Activated CD8-positive, alpha-beta memory T cell treated with anti-CD3 and anti-CD28 coated beads, Interleukin-2, amount 50 U/mL, for 48 hours (primary cell): ENCODE measurements at places on chromosomes 5 and 9.
A peak's percentile ranks its signal among the peaks of the same experiment; 100 is the strongest.

DNA sequence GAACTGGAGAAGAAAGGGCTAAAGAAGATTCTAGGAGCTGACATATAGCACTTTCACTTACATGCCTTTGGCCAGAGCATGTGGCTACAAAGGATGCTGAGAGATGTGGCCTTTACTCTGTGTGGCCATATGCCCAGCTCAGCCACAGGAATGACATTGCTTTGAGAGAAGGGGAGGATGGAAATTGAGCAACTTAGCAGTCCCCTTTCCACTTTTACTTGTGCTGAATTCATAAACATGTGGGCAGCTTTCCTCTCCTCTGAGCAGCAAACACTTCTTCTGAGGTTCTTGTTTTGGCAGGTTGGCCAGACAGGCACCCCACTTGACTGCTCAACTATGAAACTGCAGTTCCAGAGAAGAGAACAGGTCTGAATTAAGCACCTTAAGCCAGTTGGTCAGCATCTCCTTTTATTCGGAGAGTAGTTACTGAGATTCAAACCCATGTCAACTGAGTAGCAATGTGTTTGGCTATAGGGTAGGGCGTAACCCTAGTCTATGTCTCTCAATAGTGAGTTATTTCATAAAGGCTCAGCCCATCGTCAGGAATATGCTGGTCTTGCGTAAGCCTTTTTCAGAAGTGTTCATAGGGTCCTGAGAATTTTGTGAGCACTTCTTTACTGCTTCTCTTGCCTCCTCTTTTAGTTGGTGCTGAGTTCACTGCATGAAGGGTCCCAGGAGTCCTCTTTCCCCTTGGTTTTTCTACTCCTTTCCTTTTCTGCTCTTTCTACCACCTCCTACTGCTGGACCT, 134.5 kb downstream of the PALM2AKAP2 start:
- DNase-seq: no peak

DNA sequence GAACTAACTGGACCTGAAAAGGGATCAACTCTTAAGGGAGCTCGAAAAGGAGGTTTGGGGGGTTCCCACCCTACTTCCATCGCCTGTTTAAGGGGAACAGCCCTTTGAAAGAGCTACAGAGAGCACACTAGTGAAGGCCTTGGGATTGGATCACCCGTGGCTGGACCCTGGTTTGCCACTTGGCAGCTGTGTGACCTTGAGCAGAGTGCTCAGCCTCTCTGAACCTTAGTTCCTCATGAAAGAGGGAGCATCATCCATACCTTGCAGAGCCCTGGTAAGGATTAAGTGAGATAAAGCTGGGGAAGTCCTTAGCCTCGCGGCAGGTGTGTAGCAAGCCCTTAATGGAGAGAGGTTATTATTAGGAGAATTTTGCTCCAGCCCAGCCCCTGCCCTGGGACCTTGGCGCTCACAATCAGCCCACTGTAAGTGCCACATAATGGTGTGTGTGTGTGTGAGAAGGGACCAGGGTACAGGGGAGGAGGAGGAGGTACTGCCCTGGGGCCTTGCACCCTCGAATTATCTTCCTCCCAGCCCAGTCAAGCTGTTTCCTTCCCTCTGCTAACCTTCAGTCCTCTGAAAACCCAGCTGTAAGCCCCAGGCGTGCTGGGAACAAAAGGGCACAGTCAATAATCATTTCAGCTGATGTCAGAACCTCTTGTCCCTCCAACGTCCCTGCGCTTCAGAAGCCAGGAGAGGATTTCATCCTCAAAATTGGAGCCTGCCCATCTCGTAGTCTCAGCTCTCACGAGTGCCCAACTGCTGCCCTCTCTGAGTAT, 42.9 kb downstream of the FOXI1 start:
- peak; percentile 26 for DNase-seq

- DNase-seq: peak; percentile 89
These were observed at the start of gene CIZ1 for GRCh38 chr9:128191406-128192046. Gene CIZ1, minus strand, starts transcription at chr9:128191572. Its CDS starts 715 bp downstream, at chr9:128190857.

DNA sequence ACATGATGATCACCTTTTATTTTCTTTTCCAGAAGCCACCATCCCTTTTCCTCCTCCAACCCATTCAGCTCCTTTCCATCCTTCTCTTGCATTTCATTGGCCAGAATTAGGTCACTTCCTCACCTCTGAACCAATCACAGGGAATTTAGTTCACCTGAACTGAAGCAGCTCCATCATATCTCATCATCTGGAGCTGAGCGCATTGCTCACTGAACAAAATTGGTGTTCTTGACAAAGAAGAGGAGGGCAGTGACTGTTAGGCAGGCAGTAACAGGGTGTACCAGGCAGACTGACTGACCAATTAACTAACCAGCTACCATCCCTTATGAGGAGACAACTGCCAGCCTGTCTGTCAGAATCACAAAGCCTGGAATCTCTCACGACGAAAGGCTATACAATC, 1.8 kb upstream of the ZNF354A start:
- DNase-seq: no peak

- DNase-seq: no peak
These were observed 105.3 kb downstream of the LHFPL2 start for GRCh38 chr5:78543292-78543691.

- DNase-seq: no peak
These were observed 221.7 kb downstream of the PBX3 start for GRCh38 chr9:125968714-125969374.

- no peak for DNase-seq
These were observed 30.0 kb upstream of the MACIR start for GRCh38 chr5:103228588-103228987.

- DNase-seq: no peak
These were observed 67.2 kb upstream of the STC2 start for GRCh38 chr5:173395257-173395932.

GRCh38 chr5:107430071-107430625, 240.6 kb downstream of the EFNA5 start:
- DNase-seq: no peak

DNA sequence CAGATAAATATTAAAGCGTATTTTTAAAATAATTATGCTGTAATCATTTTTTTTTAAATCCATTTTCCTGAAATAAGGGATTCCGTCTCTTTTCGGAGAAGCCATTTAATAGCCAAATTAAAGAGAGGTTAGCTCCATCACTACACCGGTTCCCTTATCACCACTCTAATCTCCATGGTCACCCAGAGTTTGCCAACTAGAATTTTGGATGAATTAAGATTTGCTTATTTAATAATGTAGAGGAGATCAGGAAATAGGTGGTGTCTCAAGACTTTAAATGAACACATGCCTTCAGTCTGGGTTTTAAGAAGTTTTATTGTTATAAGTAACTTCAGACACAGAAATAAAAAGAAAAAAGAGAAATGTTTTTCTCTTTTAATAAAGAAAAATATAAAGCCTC, 151.7 kb downstream of the TTC39B start:
- DNase-seq: no peak

GRCh38 chr9:132537352-132537751, 45.1 kb upstream of the BARHL1 start:
- no peak for DNase-seq

GRCh38 chr5:172630986-172631385, 10.1 kb upstream of the NEURL1B start:
- no peak for DNase-seq

DNA sequence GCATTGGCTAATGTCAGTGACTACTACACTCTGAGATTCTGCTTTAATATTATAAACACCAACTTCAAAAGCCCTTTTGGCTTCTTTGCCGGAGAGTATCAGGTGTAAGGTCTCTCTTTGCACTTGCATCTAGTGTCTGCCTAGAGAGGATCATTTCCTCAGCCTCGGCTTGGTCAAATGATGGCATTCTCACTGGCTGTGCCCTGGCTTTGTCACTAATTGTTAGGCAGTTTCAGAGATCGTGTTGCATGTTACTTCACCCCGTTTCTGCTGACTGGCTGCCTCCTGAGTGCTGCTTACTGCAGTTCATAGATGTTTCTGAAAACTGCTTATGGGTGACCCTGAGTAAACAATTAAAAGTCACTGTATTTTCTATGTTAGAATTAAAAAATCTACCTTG, 48.8 kb downstream of the SLC1A3 start:
- DNase-seq: no peak

- peak; percentile 29 for DNase-seq
These were observed 179.2 kb downstream of the DAB2IP start for GRCh38 chr9:121830441-121831140.

- no peak for DNase-seq
These were observed 62.2 kb downstream of the IPPK start for GRCh38 chr9:92607773-92608172.

- DNase-seq: no peak
These were observed 84.6 kb downstream of the DAB2IP start for GRCh38 chr9:121735793-121736770.

- no peak for DNase-seq
These were observed 53.7 kb downstream of the EXD3 start for GRCh38 chr9:137369061-137369787.

- no peak for DNase-seq
These were observed 232.6 kb downstream of the PRDM9 start for GRCh38 chr5:23740029-23740428.

GRCh38 chr5:172678902-172679301, 37.8 kb downstream of the NEURL1B start:
- DNase-seq: no peak

- DNase-seq: peak; percentile 67
These were observed 59.6 kb downstream of the C9orf152 start for GRCh38 chr9:110148384-110148783.

DNA sequence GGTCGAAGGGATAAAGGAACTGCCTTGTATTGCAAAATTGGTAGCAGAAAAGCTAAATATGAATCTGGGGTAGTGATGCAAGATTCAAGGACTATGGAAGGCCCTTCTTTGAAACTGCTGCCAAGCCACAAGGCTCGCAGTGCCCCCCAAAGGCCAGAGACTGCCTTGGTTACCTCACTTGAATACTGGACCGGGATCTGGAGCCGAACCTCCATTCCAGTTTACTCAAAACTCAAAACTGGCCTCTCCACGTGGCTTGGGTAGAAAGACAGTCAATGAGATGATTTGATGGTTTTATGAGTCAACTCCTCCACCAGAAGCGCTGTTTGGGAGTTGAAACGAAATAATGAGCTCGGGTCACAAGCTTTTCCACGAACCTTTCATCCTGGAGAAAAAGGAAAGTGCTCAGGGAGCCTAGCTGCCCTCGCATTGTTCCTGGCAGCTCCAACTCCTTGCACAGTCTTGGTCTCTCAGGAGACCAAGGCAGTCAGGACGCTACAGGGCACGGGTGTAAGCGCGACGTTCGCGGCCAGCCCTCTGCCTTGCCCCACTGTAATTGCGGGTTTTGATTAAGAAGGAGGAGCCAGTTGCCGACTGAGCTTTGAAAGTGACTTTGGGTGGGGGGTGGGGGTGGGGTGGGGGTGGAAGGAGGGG, 2.8 kb downstream of the ST8SIA4 start:
- DNase-seq: peak; percentile 87

GRCh38 chr5:73380710-73381589, 67.6 kb downstream of the FOXD1 start:
- DNase-seq: no peak

- DNase-seq: no peak
These were observed 37.5 kb downstream of the NEK6 start for GRCh38 chr9:124295159-124295794.

GRCh38 chr5:69103521-69103920, 9.7 kb downstream of the SLC30A5 start:
- DNase-seq: no peak

GRCh38 chr9:16637218-16637617, 233.3 kb downstream of the BNC2 start:
- DNase-seq: no peak

DNA sequence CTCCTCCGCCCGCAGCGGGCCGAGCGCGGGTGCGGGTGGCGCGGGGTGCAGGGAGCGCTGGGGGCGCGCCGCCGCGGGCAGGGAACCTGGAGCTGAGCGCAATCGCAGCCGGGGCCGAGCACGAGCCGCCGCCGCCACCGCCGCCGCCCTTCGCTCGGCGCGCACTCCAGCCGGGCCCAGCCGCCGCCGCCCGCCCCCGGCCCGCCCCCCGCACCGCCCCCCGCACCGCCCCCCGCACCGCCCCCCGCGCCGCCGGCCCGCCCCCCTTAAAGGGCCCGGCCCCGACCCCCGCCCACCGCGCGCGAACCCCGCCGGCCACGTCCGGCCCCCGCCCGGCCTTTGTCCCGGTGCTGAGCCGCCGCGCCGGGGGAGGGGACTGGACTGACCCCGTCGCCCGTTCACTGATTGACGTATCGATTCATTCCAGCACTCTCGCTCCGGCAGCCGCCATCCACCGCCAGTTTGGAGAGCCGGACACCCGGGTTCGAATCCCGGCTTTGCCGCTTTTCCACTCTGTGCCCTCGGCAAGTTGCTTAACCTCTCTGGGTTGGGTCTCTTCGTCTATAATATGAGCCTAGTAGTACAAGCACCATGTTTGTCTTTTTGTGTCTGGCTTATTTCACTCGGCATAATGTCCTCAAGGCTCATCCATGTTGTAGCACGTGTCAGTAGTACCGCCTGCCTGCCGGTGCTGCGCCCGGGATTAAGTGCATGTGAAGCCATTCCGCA, at the start of gene SH3PXD2B:
SH3PXD2B (minus strand) TSS at position 168 of the 729 bp plus-strand sequence. CDS start 173 bp downstream, outside the sequence.
- DNase-seq: peak; percentile 70

- DNase-seq: no peak
These were observed 17.3 kb downstream of the ARPC5L start for GRCh38 chr9:124879226-124879625.

GRCh38 chr5:54993318-54993717, 7.9 kb upstream of the ESM1 start:
- DNase-seq: no peak

GRCh38 chr5:143153332-143154119, 250.0 kb downstream of the NR3C1 start:
- no peak for DNase-seq

DNA sequence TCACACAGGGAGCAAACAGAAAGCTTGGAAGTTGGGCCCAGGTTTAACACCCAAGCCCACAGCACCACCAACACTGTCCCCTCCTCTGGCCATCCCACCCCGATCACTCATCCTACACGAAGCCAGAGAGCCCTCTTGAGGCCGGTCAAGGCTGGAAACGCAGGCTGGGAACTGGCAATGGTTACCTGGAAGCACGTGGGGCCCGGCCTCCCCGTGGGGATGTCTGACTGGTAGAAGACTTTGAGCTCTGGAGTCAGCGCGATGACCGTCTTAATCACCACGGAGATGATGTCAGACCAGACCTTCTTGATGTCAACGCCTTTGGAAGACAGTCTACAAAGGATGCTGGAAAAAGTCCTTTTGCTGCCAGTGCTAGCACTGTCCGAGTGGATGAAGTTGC, 104.1 kb downstream of the TTLL11 start:
- DNase-seq: no peak

DNA sequence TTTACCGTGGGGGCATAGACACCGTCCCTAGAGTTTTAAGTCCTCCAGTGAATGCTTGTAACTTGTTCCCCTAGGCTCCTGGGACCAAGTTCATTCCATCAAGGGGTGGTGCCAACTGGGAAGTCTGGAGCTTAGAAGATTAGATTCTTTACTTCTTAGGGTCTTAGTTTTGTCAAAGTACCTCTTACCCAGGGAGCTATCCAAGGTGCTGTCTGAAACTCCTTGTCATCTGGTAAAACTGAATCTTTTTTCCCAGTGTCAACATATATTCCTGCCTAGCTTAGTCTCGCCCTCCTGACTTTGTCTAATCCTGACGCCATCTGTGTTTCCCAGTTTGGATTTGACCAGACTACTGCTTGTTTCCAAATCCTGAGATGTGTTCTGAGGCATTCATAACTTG, 41.6 kb downstream of the MAMDC2 start:
- DNase-seq: no peak

GRCh38 chr5:123543438-123543837, 31.5 kb downstream of the CSNK1G3 start:
- DNase-seq: no peak

GRCh38 chr9:71885467-71885866, 25.5 kb downstream of the ABHD17B start:
- no peak for DNase-seq
